ENCODE measurements at places on chromosomes 3 and 15. TPM values are rescaled to one million over a fixed set of nuclear protein-coding genes. Genes with fewer than 3 reads are reported as not detected.

LRRC15 gene
- total RNA-seq = not detected

ZPLD1 gene
- not detected for total RNA-seq

- DNase-seq = no peak
Observed at GRCh38 chr3:171835116-171835515, 8.0 kb upstream of the TMEM212 start.

SNX22 gene
- 0.53 TPM for total RNA-seq
